ENCODE measurements at places on chromosomes 1 and 21.

DNA sequence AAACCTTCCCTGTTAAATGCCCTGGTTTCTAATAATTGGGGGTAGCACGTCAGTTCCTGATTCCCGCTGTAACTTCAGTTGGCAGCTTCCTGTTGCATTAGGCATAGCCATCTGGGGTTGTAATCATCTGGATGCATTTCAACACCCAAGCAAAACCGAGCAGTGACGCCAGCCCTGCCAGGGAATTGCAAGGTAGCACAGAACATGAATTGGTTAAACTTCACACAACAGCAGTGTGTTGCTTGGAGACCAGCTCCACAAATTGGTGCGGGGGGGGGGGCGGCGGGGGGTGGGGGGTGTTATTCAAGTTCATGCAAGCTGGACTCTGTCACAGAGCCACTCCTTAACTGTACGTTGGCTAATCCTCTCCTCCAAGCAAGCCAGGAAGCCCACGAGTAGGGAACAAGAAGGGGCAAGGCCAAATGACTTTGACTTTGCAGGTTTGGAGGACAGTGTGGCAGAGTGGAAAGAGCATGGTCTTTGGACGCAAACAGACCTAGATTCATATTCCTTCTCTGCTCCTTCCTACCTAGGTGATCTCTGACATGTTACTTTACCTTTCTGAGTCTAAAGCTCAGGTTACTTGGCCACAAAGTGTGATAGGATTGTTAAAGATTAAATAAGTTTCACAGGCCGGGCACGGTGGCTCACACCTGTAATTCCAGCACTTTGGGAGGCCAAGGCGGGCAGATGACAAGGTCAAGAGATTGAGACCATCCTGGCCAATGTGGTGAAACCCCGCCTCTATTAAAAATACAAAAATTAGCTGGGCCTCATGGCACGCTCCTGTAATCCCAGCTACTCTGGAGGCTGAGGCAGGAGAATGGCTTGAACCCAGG, 4.7 kb downstream of the LAX1 start:
- DNase-seq, result no peak

- no peak for DNase-seq
Measured at GRCh38 chr21:27036736-27037301, 69.9 kb upstream of the ADAMTS5 start.

DNA sequence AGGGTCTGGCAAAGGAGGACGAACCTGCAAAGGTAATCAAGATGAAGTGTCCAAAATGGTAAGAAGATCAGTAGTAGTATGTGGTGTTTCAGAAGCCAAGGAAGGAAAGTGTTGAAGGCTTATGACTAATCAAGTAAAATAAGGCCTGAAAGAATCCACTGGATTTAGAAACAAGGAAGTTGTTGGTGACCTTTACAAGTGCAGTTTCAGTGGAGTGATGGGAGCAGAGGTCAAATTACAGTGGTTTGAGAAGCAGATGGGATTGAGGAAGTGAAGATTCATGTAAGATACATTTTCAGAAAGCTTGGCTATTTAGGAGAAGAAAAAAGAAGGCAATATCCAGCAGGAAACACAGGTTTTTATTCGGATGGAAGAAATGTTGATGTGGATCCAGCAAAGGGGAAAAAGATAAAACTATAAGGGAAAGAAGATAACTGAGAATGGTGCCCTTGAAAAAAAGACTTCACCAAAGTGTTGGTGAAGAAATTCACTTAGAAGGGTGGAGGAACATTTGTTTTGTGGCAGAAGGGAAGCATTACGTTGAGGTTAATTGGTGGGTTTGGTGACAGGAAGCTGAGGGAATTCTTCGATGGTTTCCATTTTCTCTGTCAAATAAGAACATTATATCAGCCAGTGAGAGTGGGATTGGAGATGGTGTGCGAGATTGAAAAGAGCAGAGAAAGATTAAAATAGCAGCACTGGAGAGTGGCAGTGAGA, 2.1 kb downstream of the ARMH1 start:
- DNase-seq, result no peak

- DNase-seq, result no peak
Measured at GRCh38 chr1:234108921-234109320, 204.4 kb downstream of the SLC35F3 start.

GRCh38 chr1:76501136-76501535, 366.1 kb upstream of the ST6GALNAC5 start:
- DNase-seq, result no peak
